Pulmonary artery endothelial cell (primary cell): ENCODE measurements at places on chromosomes 7 and 10. TPM values are rescaled to one million over a fixed set of nuclear protein-coding genes. Genes with fewer than 3 reads are reported as not detected.

- DNase-seq = no peak
Measured at GRCh38 chr7:158828133-158829020, 932 bp downstream of the ESYT2 start.

The SEMA3C gene
- total RNA-seq = 5.5 and 14.9 TPM in 2 replicates

DNA sequence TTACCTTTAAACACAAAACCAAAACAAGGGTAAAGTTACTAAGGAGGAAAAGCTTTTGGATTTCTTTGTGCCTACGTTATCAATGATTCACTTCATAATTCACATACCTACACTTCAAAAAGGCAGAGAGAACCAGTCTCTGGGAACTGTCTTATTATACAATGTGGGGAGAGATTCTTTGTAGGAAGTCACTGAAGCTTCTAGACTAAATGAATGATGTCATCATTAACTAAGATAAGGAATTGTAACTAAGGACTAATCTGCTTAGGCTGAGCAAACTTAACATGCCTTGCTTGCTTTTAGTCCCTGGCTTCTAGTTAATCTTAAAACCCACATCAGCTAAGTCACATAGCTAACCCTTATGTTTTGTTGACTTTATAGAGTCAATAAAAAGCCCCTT lies 771.2 kb downstream of the NXPH1 start:
- DNase-seq = no peak

DNA sequence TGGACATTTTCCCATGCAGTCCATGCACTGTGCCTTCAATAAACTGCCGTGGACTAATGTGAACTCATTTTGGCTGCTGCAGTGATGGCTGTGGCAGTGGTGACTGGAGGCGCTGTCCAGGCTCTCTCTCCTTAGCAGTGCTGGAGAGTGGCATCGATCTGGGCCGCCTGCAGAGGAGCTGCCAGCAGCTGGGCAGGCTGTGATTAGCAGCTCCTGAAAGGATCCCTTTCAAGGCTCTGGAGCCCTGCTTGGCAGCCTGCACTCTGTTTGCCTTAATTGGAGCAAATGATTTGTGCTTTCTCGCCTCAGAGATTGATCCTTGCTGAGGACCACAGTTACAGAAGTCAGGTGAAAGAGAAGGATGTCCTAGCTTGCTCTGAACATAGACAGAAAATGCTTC lies 130.1 kb upstream of the VWC2 start:
- no peak for DNase-seq

DNA sequence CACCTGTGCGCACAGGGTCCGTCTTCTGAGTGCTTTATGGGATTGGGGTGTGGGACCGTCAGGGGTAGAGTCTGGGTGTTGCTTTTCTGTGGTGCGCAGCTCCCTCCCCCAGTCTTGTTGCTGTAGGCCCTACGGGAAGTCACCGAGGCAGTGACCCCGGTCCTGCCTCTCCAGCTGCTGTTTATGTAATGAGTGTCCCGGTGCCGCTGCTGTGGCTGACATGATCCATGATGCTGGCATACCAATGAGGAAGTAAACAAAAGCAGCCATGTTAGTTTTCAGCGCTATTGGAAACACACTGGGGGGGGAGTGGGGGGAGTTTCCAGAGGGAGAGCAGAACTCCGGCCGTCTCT lies 1.1 kb downstream of the TRIM8 start:
- DNase-seq = no peak

The OPN1SW gene
- total RNA-seq = not detected in 2 replicates

- no peak for DNase-seq
Measured at GRCh38 chr7:25091779-25092178, 33.3 kb downstream of the CYCS start.

DNA sequence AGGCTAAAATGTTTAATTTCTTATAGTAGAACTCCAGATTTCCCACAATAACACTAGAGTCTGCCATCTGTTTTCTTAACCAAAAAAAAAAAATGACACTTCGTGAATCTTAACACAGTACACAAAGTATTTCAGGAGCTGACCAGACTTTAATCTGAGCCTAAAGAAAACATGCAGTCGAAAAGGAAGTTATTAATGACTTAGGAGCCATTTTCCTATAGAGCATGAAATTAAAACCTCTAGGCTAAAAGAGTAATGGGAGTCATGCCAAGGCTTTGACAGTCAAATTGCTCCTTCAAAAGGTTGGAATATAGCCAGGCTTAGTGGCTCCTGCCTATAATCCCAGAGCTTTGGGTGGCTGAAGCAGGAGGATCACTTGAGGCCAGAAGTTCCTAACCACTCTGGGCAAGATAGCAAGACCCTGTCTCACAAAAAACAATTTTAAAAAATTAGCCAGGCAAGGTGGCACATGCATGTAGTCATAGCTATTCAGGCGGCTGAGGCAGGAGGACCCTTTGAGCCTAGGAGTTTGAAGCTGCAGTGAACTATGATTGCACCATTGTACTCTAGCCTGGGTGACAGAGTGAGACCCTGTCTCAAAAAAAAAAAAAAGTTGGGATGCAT lies 13.6 kb downstream of the MICU1 start:
- peak; percentile 1 for DNase-seq

The SPDYE5 gene
- not detected in 2 replicates for total RNA-seq

DNA sequence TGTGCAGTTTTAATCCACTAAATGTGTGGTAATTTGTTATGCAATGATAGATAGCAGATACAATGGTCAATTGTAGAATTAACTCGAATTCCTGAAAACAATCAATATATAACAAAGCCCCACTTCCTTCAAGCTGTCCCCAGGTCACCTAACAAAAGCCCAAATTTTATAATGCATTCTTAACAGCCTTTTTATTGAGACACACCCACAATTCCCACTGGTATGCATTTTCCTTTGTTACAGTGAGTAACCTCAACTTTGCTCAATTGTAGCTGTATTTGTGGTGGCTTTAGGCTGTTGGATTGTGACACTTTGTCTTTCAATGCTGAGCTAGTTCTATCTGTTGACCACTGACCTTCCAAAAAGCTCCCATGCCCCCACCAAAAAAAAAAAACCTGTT lies 279.8 kb upstream of the CACNA2D1 start:
- DNase-seq = no peak

GRCh38 chr10:15167411-15168290 lies 842 bp downstream of the NMT2 start:
- DNase-seq = no peak

DNA sequence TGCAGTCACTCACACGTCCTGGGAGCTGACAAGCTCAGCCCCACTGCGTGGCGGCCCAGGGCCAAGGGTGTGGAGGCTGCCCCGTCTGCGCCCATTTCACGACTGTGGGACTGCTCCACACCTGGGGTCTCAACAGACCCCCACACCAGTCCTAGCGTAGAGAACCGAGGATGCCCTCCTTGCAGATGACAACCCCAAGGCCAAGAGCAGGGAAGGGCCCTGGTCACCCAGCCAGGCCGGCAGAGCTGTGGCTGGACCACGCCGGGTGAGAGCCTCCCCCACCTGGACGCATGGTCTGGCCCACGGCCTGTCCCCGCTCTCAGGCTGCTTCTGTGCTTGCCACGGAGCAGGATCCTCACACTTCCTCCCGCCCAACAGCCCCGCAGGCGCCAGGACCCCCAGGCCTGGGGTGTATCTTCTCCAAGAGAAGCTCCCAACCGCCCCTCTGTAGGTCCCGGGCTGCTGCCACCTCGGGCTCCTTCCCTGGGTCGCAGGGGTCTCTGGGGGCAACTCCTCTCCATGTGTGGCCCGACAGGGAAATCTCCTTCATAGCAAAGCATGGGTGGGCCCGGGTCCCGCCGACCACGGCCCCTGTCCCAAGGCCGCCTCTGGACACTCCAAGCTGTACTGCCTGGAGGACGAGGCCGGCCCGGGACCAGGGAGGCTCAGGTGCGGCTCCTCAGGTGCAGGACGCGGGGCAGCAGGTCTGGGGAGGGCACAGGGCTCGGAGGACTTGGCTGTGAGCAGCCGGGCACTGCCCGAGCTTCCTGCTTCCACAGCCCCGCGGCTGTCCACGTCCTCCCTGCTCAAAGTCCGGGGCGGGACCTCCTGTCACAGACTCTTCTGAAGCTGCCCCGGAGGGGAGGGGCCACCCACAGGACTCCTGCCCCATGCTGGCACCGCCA lies 88.8 kb downstream of the FOXL3 start:
- DNase-seq = no peak

The ACHE gene
- 0.33 and 0.81 TPM in 2 replicates for total RNA-seq

DNA sequence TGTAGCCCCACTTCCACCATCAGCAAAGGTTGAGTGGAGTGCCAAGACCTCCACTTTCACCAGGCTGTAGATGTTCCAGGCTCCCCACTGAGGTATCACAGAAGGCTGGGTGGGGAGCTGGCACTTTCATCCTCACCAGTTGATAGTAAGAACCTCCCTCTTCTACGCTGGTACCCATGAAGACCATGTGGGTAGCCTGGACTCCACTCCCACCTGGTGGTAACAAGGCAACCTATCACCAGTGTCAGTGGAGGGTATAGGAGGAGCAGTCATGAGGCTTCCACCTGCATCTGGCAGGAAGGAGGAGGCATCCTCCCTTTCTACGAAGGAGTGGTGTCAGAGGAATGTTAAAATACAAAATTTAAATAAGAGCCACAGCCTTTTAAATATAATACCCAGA lies 4.4 kb downstream of the SMIM30 start:
- no peak for DNase-seq
